ENCODE measurements at places on chromosomes 11 and 22.

DNA sequence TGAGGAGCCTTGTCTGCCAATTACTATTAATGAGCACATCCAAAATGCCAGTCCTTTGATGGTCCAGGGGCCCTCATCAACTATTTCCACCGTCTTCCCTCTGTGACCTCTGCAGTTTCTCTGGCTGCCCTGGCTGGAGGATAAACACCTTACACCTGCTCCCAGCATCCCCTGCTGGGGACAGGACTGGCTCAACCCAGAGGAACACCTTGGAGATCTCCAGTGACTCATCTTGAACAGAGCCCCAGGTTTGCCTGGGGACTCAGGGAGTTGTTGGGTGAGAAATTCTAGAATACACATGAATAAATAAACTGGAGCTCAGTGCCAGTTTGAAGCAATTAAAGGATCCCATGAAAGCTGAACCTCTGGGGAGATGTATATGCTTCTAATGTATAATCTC lies 24.0 kb upstream of the ELF5 start:
- no peak for DNase-seq

- DNase-seq: no peak
Observed at GRCh38 chr11:104905271-104905670, 7.0 kb upstream of the CASP12 start.

DNA sequence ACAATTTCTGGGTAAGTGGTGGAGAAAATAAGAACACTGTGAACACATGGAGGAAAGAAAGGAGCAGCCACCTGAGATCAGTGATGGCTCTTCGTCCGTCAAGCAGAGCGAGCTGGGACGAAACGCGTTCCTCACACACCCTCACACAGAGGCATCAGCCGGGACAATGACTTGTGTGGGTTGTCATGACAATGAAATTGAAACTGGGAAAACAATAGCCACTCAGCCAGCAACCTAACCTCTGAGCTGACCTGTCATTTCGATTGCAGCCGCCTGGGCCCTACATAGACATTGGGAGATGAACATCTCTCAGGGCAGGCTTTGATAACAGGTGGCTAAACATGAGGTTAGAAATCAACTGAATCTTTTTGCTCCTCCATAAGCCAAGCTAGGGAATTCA lies 51.3 kb downstream of the TRIM29 start:
- DNase-seq: no peak

GRCh38 chr11:34188181-34188580 lies 82.8 kb downstream of the NAT10 start:
- no peak for DNase-seq

DNA sequence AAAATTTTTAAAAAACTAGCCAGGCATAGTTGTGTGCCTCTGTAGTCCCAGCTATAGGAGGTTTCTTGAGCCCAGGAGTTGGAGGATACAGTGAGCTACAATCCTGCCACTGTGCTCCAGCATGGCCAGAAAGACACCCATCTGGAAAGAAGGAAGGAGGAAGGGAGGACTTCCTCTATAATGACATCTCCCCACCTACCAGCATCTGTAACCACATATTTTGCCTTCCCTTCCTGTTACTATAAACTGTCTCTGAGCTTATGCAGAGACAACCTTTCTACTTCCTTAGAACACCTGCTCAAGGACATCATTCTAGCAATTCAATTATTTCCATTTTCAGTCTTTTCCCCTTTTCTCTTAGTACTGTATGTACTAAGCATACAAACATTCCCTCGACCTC lies 2.2 kb upstream of the NUP160 start:
- no peak for DNase-seq

DNA sequence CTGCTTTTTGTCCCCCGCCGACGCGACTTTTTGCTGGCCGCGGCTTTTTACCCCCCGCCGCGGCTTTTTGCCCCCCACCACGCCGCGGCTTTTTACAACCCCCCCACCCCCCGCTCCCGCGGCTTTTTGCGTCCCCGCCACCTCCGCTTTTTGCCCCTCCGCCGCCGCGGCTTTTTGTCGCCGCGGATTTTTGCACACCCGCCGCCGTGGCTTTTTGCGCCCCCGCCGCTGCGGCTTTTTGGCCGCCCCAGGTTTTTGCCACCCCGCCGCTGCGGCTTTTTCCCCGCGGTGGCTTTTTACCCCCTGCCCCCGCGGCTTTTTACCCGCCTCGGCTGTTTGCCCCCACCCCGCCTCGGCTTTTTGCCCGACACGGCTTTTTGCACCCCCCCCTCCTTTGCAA lies 205.5 kb downstream of the CCT8L2 start:
- no peak for DNase-seq

DNA sequence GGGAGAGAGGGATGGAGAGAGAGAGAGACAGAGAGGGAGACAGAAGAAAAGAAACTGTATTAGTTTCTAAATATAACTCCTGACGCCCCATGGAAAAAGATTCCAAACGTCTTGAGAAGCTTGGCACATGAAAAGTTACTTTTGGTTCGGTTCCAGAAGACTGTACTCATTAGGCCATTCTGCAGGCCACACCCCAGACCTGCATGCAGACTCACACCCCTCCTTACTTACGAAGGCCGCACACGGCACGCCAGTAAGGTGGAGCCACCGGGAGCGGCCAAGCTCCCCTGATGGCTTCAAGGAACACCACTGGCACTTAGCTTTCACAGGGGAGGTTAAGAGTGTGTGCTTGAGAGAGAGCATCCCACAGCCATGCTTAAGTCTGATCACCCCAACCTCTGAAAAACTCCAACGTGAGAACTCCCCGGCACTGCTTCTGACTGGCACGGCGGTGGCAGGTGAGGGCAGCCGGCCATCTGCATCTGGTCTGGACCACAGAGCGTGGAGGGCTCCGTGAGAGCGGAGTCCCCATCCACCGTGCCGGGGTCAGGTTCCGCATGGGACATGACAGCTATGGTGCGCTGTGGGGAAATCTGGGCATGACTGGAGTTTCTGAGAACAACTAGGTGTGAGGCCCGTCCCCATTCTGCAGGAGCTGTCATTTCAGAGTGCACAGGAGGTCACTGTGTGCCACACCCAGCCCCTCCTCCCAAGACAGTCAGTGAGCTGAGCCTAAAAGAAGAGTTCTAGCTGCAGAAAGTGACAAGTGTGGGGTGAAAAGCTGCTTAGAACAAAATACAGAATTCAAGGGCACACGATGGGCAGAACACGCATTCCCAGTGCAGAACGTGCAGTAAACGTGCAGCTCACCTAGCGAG lies 62.4 kb downstream of the MYH9 start:
- no peak for DNase-seq

DNA sequence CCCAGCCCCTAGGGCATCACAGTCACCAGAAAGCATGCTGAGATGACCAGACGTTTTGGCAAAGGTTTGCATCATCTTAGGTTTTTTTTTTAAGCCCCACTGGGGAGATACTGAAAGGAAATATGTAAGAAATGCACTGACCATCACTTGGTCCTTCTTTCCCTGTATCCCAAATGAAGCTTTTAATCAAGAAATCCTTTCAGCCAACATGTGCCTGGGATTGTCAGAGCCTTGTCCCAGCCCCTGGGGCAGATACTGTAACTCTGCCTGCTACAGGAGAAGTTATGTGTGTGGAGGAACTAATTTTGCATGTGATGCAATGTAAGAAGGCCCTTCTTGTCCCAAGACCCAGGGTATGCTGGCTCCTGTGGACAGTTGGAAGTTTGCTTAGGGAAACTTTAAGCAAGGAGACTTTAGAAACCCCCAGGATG lies 65.6 kb downstream of the PPFIBP2 start:
- no peak for DNase-seq

DNA sequence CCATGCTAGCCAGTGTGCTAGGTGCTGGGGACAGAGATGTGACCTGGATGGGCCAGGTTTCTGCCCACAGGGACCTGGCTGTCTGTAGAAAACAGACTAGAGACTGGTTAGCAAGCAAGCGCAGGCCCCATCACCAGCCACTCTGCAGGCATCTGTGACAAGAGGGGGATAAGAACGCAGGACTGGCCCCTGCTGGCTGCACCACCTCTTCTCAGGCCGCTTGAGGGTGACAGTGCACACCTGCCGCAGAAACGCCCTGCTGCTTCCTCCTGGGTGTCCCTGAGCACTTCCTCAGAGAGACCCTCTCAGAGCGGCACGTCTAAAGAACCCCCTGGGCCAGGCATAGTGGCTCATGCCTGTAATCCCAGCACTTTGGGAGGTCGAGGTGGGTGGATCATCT lies 5.9 kb upstream of the PICK1 start:
- no peak for DNase-seq

DNA sequence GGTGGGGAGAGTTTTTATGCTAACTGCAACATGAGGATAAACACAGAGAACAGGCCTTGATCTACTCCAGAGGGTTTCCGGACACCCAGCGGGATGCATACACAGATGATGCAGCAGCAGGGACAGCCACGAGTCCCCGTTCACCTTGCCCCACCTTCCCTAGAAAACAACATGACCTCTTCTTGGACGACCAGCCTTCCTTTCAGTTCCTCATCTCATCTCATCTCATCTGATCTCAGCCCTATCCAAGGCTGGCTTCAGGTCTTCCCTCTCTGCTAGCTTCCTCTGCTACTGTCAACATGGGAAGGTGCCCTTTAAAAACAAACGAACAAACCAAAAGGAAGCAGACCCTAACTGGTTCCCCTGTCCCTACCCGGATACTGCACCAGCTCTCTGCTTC lies 1356.2 kb downstream of the TBC1D22A start:
- DNase-seq: no peak

- DNase-seq: no peak
Observed at GRCh38 chr11:134906356-134906955, 494.4 kb upstream of the B3GAT1 start.

- no peak for DNase-seq
Observed at GRCh38 chr11:96295369-96295768, 47.6 kb downstream of the MAML2 start.

GRCh38 chr11:128662960-128663359 lies 30.9 kb upstream of the FLI1 start:
- no peak for DNase-seq

GRCh38 chr11:57639321-57640067 lies 10.2 kb downstream of the YPEL4 start:
- DNase-seq: no peak

- DNase-seq: no peak
Observed at GRCh38 chr11:77199137-77199745, 71.2 kb downstream of the MYO7A start.

DNA sequence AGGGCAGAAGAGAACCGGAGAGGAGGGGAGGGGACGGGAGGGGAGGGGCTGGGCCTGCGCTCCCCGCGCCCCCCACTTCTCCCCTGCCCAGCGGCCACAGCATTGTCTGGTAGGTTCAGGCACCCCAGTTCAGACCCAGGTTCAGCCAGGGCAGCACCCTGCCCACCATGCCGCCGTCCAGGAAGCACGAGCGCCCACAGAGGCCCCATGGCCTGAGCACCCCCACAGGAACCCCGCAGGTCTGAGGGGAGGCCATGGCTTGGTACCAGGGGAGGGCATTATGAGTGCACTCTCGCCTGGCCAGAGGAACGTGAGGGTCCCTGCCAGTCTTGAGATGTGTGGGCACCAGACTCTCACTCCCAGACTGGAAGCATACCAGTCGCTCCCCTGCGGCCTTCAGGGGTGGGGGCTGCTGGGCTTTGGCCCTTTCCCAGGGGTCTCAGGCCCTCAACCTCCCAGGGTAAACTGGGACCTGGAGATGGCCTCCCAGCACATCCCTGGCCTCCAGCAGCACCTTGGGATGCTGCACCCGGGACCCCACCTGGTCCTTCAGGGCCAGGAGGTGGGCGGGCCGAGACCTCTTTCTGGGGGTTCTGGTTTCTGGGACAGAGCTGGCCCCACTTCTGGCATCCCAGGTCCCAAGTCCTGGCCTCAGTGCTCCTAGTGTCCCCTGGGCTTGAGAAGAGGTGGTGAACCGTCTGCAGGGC lies 597 bp upstream of the PLXNB2 start:
- no peak for DNase-seq

- DNase-seq: no peak
Observed at GRCh38 chr11:364991-365725, 4.1 kb upstream of the B4GALNT4 start.

DNA sequence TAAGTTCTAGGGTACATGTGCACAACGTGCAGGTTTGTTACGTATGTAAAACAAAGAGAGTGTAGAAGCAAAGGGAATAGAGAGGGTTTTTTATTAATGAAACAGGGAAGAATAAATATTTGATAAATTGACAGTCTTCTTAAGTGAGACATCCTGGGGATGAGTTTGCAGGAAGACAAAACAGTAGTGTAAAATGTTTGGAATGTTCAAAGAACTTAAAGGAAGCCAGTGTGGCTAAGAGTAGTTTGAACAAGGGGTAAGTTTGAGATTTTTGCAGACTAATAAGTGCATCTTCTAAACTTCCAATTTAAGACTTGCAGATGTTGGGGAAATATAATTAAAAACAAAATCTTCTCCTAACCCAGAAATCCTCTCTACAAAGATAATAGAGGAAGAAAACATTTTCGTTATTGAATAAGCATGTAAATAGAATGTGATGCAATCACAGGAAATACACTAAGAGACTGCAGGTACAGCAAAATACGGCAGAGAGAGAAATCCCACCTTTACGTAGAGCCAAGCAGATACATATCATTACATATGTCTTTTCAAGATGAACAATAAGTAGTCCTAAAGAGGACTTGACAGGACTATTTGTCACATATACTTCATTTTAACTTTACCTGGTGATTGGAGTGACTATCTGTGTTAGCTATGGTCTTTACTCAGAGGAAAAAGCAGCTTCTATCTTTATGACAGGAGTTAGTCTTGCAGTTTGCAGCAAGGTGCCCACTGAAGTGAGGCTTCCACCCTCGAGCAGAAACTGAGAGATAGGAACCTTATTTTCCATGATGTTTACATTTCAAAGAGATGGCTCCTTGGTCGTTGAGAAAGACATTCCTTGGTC lies 402.1 kb downstream of the CNTN5 start:
- DNase-seq: no peak

GRCh38 chr11:64220271-64220670 lies 5.7 kb downstream of the TRPT1 start:
- no peak for DNase-seq

GRCh38 chr11:84381666-84382065 lies 1095.5 kb upstream of the CCDC90B start:
- no peak for DNase-seq

GRCh38 chr11:130947481-130947880 lies 31.2 kb upstream of the SNX19 start:
- no peak for DNase-seq

DNA sequence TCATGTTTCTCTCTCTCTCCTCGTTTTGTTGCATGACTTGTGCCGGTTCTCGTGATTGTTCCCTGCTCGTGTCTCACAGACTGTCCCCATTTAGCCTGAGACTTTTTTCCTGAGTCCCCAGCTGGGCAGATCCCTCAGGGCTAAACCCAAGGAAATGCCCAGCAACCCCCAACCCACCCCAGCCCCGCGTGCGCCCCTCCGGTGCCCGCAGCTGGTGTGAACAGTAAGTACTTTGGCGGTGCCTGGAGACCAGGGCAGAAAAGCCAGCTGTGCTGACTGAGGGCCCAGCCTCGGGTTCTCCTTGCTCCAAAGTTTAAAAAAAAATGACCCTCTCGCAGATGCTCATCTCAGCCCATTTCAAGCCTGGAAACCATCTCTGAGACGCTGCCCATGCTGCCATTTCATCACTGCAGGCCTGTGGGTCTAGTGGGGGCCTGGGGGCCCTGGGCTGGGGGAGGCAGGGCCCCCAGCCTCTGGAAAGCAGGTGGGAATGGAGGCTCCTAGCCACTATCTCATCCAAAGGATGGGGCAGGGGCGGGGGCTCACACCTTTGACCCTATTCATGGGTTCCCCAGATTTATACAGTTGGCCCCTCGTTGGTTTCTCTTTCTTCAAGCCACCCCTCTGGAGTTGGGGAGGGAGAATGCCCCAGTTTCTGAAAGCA lies 41.8 kb downstream of the KCNC1 start:
- DNase-seq: no peak

- no peak for DNase-seq
Observed at GRCh38 chr22:32181043-32181442, 21.9 kb upstream of the C22orf42 start.

Measured in stimulated activated CD4-positive, alpha-beta T cell treated with anti-CD3 and anti-CD28 coated beads, Interleukin-1b, Interleukin-23, amount 100 ng/mL, for 1 hour (primary cell).